ENCODE measurements at places on chromosomes 11 and 22.

GRCh38 chr11:114079511-114080065 lies 20.1 kb downstream of the ZBTB16 start:
- DNase-seq, result no peak

DNA sequence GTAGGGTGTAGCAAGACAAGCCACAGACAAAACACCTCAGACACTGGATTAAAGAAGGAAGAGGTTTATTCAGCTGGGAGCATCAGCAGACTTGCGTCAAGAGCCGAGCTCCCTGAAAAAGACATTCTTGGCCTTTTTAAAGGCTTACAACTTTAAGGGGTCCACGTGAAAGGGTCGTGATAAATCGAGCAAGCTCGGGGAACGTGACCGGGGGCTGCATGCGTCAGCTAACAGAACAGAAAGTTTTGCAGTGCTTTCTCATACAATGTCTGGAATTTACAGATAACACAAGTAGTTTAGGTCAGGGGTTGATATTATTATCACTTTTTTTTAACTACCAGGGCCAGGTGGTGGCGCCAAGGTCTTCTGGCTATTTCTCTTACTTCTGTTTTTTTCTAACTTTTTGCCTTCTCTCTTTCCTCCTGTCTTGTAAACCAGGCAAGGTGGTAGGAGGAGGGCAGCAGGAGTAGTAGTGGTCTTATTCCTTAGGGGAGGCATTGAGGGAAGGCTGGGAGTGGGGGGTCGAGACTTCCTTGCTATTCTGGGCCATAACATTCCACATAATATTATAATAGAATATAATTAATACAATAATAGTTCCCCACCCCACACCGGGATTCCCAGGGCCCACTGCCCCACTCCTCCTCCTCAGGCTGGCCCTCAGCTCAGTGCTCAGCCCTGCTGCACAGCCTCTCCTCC lies 587 bp upstream of the ALDH3B1 start:
- DNase-seq, result peak; percentile 47

DNA sequence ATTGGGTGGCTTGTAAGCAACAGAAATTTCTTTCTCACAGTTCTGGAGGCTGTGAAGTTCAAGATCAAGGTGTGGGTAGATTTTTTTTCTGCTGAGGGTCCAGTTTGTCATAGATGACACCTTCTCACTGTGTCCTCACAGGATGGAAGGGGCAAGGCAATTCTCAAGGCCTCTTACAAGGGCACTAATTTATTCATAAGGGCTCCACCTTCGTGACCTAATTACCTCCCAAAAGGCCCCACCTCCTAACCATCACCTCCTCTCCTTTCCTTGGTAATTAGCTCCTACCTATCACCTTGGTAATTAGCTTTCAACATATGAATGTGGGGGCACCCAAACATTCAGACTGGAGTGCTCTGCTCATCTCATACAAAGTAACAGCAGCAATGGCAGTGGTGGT lies 92.3 kb upstream of the CD44 start:
- no peak for DNase-seq

DNA sequence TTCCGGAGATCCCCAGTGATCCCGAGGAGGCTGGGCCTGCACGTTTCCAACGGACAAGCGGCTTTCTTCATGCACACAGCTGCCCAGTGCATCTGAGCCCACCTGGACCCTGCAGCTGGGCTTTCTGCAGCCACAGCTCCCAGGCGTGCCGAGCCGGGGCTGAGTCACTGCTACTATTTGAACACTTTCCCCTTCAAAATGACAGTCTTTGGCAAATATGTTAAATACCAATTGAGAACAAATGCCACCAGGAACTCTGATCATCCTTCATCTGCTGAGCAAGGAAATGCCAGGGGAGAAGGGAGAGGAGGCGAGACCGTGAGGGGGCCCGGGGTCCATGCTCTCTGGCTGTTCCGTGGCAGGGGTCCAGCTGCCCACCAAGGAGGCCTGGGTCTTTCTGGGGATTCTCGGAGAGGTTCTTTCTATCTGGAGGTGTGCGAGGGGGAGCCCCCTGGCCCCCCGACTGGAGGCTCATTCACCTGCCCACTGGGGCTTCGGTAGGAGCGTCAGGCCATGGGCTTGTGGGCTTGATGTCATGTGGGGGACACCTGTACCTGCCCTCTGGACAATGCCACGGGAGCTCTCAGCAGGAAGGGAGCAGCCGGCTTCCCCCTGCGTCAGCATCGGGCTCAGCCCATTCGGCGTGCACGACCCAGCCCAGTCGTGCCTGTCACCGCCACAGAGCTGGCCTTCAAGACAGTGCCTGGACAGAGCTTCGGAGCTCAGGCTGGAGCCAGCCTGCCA lies 159.6 kb downstream of the CTTN start:
- no peak for DNase-seq

Data from activated CD8-positive, alpha-beta T cell treated with anti-CD3 and anti-CD28 coated beads, Interleukin-2, amount 10 ng/mL, durations not matched to agents 7 days and 5 days (primary cell).